Esophagus squamous epithelium (tissue), 5 donors: ENCODE measurements at places on chromosomes 16 and 17.

- no peak for DNase-seq
Measured at GRCh38 chr17:36869441-36869840, 67.8 kb upstream of the LHX1 start.

GRCh38 chr17:76556765-76557367, 17.0 kb downstream of the PRCD start:
- DNase-seq: no peak

GRCh38 chr17:6172642-6173330, 102.6 kb downstream of the WSCD1 start:
- no peak for DNase-seq

- DNase-seq: no peak
Measured at GRCh38 chr17:38425031-38425430, 3.2 kb upstream of the ARHGAP23 start.

- DNase-seq: no peak
Measured at GRCh38 chr16:89873109-89873971, at the start of gene TCF25. Gene TCF25 (plus strand): TSS chr16:89873592. CDS start chr16:89873668, 76 bp downstream.

GRCh38 chr17:17044846-17045561, 2.7 kb downstream of the MPRIP start:
- DNase-seq: no peak

DNA sequence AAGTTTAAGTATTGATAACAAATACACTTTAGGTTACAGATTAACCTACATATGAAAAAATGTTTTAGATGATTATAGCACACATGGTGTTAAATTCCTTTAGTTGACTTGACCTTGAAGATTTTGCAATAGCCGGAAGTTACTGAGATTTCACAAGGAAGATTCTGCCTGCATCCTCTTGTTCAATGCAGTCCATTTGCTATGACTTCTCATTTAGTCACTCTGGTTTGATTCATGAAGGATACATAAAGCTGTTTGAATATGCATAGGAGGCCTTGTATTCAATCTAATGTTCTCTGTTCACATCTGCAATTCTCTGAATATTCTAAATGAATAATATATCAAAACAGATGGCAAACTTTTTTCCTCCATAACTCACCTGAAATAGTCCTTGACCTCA, 870.2 kb upstream of the GOT2 start:
- DNase-seq: no peak

GRCh38 chr17:68878226-68878885, 76.8 kb downstream of the ABCA8 start:
- no peak for DNase-seq

GRCh38 chr16:27433636-27434035, 31.7 kb downstream of the IL21R start:
- no peak for DNase-seq

DNA sequence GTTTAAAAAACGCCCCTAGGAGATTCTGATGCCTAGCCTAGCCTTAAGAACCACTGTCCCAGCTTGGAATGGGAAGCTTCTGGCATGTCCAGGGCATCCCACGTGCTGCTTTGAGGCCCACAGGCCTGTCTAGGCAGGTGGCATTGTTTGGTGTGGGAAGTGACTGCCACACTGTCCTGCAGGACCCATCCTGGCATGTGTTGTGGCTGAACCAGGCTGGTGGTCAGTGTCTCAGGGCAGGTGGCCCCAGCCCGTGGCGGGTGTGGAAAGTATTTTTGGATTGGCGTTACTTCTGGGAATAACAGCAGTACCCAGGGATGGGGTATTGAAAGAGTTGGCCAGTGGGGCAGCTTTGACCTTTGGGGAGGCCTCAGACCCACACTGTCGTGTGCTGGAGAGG, 27.9 kb downstream of the PGS1 start:
- DNase-seq: no peak

- DNase-seq: no peak
Measured at GRCh38 chr16:78742501-78743283, 643.2 kb downstream of the WWOX start.

GRCh38 chr16:69373019-69373418, 12.8 kb downstream of the TERF2 start:
- no peak for DNase-seq

- no peak for DNase-seq
Measured at GRCh38 chr17:75626496-75627038, 6.7 kb upstream of the SMIM5 start.

DNA sequence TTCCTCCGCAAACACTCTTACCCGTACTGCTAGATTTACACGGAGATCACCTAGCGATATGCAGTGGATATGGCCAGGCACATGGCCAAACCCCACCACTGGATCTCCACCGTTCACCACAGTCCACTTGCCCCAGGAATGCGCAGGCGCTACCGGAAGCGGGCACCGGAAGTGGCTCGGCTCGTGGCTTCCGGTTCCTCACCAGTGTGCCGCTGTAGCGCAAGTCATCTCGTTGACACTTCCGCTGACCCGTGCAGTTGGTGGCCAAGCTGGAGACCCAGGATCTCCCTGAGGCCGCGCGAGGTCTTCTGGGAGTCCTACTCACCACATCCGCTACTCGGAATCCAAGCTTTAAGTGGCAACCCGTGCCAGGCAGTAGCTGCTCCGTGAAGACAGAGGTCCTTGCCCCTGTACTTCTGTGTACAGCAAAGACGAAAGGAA, 11.5 kb downstream of the ZNF597 start:
- DNase-seq: no peak

- no peak for DNase-seq
Measured at GRCh38 chr17:62566996-62567578, 60.4 kb upstream of the MRC2 start.

DNA sequence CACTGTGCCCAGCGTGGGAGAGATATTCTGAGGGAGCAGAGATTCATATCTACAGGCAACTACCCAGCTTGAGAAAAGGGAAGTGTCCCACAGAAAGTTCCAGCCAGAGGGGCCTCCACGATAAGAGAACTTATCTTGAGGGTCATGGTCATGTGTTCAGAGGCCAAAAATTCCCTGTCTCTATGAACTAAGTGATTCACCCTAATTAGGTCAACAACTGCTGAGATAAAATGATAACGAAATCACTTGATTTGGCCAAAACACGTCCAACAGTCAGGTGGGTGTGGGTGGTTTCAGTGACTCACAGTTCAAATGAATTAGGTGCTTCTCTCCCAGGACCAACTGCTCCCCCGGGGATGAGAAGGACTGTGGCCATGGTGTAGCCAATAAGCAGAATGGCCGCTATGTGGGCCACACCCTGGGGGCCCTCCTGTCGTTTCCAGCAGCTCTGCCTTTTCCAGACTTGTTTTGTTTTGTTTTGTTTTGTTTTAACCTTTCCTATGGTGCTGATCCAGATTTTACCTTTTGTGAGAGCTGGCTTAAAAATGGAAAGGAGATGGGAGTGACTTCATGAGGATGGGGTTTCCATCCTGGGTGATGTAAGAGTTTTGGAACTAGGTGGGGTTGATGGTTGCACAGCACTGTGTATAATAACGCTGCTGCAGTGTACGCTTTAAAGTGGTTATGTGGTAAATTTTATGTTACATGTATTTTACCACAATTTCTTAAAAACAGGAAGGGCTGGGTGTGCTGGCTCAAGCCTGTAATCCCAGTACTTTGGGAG, 8.7 kb downstream of the DNAI2 start:
- no peak for DNase-seq
